ENCODE measurements at places on chromosomes 3 and 15.

- no peak for DNase-seq
Measured at GRCh38 chr3:113021471-113021870, 30.7 kb downstream of the GTPBP8 start.

DNA sequence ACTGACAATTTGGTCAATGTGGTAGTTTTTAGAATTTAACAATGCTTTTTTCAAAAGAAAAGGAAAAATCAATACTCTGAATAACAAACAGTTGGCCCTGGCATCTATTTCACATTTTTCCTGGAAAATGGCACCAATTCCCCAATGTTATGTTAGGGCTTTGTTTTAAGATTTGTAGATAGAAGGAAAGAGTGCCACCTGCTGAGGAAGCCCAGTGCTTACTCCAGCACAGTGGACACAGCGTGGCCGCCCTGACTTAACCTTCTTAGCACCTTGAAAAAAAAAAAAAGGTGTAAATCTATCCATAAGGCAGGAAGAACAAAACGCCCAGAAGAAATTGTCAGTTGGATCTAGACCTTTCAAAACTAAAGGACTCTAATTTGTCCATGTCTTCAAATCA lies 110.7 kb upstream of the CNTN4 start:
- no peak for DNase-seq

DNA sequence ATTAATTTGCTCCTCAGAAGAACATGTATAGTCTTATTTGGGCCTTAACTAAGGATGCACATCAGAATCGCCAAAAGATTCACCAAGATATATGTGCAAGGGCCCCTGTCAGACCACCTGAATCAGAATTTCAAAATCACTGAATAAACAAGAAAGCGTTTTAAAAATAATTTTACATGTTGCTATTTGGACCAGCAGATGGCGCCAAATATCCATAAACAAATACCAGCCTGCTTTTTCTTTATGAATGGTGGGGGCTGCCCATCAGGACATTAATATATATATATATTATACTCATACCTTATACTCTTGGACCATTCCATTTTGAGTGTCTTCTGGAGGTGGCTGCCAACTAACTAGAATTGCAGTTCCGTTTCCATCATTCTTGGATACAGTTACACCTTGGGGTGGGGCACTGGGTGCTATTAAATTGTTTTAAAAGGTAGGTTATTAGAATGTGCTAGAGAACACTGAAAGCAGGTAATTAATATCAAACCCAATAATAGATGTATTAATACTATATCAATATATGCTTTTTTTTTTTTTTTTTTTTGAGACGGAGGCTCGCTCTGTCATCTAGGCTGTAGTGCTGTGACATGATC lies 1108.3 kb downstream of the ROBO1 start:
- DNase-seq: no peak

DNA sequence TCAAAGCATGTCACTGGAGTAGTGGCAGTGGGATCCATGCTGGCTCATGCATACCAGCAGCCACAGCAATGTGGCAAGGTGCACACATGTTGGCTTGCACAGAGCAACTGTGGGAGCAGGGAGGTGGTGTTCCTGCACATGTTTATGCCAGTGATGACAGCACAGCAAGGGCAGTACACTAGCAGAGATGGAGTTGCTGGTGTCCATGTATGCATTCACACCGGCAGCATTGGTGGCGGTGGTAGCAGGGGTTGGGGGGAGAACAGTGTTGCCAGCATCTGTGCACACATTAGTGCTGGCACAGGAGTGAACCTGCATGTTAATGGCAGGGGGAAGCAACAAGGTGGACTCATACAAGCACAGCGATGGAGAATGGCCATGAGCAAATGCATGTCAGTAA lies 202.0 kb upstream of the KCNMB2 start:
- no peak for DNase-seq

DNA sequence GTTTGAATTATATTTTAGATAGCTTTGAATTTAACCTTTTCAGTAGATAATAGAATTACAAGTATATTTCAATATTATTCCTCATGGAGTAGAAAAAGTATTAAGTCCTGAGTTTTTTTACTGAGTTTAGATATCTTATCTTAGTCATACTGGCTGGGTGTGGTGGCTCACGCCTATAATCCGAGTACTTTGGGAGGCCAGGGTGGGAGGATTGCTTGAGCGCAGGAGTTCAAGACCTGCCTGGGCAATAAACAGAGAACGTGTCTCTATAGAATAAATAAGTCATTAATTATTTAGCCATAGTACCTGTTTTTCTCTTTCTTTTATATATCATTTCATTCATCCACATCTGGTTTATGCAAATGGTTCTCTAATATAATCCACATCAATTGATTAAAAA lies 9.9 kb downstream of the RAP2B start:
- DNase-seq: no peak

DNA sequence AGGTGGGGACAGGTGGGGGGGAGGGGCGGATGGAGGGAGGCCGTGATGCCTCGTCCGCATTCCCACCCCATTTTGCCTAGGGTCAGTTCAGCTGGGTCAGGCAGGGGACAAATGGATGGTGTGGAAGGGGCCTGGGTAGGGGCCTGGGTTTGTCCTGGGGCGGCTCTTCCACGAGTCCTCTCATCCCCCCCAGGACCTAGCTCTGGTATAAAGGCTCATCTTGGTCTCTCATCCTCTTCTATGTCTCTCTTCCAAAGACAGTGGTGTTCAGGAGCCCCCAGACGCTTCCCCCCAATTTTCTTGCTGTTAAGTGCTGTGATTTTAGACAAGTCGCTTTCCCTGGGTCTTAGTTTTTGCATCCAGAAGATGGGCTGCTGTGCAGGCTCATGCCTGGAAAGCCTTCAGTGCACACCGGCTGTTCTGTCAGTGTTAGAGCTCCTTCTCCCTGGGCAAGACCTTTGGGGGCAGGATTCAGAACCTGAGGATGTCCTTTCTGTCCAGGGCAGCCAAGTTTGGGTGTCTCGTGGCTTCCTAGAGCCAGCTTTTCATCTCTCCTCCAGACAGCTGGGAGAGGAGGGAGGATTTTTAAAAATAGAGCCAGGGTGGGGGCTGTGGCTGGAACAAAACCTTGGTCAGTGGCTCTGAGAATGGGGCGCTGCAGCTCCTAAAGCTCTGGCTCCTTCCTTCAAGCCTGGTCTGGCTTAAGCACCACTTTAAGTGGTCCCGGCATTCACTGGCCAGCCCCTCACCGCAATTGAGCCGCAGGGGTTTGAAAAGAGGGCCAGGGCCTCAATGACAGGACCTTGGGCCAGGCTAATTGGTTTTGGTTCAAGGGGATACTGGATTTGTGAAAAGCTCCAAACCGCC lies 37.7 kb upstream of the POLG start:
- no peak for DNase-seq

- DNase-seq: no peak
Measured at GRCh38 chr15:74263466-74263865, 27.3 kb downstream of the CCDC33 start.

GRCh38 chr15:25933456-25934158 lies 70.5 kb upstream of the ATP10A start:
- DNase-seq: peak; percentile 71

DNA sequence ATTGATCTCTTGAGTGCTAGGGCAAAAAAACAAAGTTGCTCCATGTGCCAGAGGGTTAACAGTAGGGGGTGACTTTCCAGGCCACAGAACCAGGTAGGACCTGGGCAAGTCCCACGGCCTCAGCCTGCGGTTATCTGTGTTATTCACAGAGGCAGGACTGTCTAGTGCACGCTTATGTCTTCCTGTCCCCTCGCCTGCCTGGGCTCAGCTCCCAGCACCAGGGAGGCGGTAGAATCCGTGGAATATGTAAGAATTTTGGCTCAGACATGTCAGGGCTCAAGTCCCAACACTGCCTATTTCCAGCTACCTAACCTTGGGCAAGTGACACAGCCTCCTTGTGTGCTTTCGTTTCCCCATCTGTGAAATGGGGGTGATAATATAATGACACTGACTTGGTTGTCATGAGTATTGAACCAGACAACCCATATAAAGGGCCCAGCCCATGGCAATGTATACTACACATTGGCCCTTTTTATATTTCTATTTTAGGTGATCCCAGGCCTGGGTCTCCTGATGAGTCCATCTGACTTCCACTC lies 44.3 kb upstream of the FLNB start:
- no peak for DNase-seq

DNA sequence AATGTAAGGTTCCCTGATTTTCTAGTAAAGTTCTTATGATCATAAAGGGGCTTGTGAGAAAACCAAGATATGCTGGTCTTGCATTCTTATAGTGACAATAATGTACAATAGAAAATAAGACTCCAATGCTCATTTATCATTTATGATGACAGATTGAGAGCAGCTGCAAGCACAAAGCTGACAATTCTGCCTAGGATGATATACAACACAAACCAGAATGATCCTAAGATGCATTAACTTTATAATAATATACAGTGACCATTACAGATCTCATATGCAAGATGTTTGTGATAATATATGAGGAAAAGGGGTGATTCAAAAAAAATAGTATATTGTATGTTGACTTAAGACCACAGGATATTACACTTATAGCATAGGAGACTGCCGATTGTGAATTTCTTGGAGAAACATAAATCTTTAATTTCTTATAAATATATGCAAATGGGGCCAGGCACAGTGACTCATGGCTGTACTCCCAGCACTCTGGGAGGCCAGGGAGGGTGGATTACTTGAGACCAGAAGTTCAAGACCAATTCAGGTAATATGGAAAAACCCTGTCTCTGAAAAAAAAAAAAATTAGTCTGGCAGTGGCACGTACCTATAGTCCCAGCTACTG lies 387.0 kb downstream of the ZBBX start:
- DNase-seq: no peak

GRCh38 chr3:39541917-39542329 lies 74.4 kb downstream of the MOBP start:
- DNase-seq: no peak

DNA sequence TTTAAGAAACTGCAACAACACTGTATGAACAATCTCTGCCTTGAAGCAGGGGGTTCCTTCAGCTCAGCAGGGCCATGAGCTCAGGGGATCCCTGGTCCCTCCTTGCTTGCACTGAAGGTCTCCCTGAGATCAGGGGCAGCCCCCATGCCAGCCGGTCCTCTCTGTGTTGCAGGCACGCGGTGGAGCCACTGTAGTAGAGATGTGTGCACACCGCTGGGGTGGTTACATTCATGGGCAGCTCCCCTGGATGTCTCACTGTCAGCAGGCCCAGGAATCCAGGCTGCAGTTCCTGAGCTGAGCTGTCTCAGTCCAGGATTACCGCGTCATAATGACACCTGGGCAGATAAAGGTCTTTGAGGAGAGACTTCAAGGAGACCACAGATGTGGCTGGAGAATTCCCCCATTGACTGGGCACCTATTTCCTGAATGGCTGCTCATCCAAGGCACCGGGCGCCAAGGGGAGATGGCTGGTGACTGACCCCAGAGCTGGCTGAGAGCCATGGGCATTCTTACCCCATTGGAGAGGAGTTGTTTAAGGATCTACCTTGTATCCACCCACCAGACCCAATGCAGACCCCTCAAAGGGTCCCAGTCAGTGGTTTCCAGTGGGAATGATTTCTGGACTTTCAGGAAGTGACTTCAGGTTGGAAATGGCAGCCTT lies 10.4 kb upstream of the KLF13 start:
- DNase-seq: no peak
